ENCODE measurements at places on chromosomes 2 and 18.

- no peak for DNase-seq
These were observed 111.9 kb downstream of the TFCP2L1 start for GRCh38 chr2:121173112-121173511.

GRCh38 chr2:239811111-239811781, 213.9 kb downstream of the NDUFA10 start:
- DNase-seq = no peak

DNA sequence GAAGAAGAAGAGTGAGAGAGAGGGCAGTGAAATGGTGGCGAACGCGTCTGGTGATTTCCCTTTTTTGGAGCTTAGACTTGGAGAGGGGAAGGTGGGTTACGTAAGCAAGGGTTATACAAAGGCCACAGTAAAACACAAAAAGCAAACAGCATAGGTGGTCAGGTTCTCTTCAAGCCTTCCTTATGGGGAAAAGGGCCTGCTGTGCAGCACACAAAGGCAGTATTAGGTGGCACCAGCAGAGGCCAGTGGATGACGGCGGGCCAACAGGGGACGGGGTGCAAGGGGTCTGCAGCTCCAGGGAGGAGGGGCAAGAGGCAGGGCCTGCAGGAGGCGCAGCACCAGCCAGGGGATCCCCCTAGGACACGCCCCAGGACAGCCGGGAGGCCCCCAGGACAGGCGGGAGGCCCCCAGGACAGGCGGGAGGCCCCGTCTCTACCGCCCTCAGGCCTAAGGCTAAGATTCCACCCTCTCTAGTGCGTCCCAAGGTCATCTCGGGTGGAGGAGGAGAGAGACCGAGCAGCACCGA, 32.6 kb upstream of the NPC1 start:
- DNase-seq = no peak

- no peak for DNase-seq
These were observed 161.1 kb downstream of the SLC39A10 start for GRCh38 chr2:195818106-195818505.

GRCh38 chr2:195044801-195045200, 612.2 kb upstream of the SLC39A10 start:
- DNase-seq = no peak

- DNase-seq = no peak
These were observed 548.5 kb downstream of the SLC4A3 start for GRCh38 chr2:220175967-220176366.

- no peak for DNase-seq
These were observed 708 bp downstream of the ZNF24 start for GRCh38 chr18:35343488-35343935.

GRCh38 chr18:67621049-67621713, 104.7 kb upstream of the DSEL start:
- DNase-seq = no peak

DNA sequence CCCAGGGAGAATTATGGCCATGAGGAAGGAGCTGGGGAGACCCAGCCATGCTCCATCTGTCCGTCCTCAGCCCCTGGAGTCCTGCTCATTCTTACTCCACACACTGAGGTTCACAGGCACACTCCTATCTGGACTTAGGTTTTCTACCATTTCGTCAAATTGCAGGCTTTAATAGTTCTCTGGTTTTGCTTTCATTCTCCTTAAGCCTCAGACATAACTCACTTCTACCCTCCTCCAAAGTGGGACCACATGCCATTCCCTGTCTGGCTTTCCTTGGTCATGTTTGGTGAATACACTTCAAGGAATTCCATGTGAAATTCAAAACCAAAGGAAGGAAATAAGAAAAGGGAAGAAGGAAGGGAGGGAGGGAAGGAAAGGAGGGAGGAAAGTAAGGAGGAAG, 115.7 kb downstream of the CMPK2 start:
- DNase-seq = no peak

GRCh38 chr18:57570162-57570561, 16.3 kb downstream of the FECH start:
- DNase-seq = no peak

DNA sequence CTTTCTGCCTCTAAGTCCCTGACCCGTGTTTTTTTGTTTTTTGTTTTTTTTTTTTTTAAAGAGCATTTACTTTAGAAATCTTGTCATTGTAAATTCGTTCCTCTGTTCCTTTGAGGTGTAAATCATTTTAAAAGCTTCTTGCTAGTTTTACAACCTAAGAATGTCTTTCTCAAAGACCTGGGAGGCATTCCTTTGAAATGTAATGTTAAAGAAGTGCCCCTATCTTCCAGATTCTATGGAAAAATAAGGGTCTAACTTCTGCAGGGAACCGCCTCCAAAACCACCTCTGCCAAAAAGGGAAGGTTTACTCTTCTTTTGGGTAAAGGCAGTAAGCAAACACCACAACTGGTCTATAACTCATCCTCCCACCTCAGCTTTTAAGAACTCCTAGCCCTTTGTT, 259.6 kb upstream of the ZNF804A start:
- DNase-seq = no peak

DNA sequence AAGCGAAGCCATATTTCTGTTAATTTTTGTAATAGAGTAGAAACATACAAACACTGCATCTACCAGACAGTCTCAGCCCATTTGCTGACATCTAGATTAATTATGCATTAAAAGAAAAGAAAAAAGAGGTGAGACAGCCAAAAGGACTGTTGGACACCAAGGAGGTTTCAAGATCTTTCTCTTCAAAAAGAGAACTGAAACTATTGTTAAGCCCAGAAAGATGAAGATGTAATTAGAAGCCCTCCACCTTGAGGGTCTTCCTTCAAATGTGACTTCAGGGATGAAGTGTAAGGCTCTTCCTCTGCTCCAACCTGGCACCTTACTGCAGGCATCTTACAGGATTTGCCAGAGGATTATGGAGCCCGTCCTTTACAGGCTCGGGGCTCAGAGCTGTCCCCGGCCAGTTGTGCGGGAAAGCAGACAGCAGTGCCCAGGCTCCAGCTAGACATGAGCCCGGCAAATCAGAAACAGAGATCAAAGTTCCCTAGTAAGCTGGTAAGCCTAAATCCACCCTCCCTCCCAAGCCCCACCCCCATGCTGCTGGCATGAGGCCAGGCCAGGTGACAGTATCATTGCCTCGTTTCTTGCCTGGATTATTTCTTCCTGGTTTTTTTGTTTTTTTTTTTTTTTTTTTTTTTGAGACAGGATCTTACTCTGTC, 38.9 kb downstream of the ADI1 start:
- peak; percentile 27 for DNase-seq

GRCh38 chr2:206218156-206218555, 56.3 kb upstream of the ZDBF2 start:
- no peak for DNase-seq

GRCh38 chr18:10274301-10274700, 180.1 kb upstream of the APCDD1 start:
- no peak for DNase-seq

- DNase-seq = no peak
These were observed 44.4 kb upstream of the TANK start for GRCh38 chr2:161115605-161116380.

DNA sequence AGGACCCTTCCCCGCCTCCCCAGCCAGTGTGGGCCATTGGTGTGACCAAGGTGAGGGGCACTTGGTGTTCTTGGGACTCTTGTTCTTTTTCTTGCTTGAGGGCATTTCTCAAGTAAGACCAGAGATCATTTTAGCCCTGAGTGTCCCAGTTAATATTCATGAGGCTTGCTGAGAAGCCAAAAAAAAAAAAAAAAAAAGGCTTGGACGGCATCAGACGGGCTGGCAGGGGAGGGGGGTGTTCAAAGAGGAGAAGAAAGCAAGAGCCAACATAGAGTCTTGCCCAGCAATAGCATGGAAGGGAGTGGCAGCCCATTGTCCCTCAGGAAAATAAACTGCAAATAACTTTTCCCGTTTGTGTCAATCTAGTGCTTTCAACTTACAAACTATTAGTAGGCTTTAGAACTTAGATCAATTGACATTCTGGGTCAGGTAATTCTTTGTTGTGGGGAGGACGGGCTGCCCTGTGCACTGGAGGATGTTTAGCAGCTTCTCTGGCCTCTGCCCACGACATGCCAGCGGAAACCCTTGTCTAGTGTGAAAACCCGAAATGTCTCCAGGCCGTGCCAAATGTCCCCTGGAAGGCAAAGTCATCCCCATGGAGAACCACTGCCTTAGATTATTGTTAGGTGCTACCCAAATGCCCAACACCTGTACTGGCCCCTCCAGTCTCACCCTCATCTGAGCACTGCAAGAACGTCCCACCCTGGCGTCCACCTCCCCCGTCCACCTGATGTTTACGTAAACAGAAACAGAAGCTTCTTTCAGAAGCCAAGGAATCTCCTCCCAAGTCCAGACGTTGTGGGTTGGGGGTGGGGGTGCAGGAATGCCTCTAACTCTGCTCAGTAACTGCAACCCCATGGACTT, 163.4 kb downstream of the BCL2 start:
- DNase-seq = no peak

- DNase-seq = no peak
These were observed 94.5 kb upstream of the UPP2 start for GRCh38 chr2:158006961-158007719.

- DNase-seq = no peak
These were observed 64.6 kb downstream of the MBD2 start for GRCh38 chr18:54159906-54160305.

DNA sequence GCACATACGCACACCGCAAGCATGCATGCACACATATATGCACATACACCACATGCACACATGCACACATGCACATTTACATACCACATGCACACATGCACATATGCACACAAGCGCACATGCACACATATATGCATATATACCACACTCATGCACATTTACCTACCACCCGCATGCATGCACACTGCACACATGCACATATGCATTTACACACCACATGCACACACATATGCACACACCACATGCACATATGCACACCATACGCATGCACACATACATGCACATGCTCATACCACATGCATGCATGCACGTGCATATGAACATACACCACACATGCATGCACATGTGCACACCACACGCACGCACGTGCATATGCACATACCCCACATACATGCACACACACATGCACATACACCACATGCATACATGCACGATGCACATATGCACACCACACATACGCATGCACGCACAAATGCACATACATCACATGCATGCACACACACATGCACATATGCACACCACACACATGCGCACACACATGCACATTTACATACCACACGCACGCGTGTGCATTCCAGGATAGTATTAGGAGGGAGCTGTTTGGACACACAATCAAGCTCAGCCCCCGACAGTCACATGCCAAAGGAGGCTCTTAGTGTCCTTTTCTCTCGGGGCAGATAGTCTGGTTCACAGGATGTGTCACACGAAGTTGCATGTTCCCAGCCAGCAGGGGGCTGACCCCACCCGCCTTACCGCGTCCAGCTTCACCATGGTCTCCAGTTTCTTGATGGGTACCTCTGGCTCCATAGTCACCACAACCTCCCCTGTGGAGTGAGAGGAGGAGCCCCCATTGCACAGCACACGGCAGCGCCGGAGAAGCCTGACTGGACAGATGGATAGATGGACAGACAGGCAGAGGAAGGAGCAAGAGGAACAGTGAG, 5.9 kb downstream of the OTOF start:
- DNase-seq = no peak

Data from NCI-H2171 (cell line).